Activated T-cell treated with anti-CD3 and anti-CD28 coated beads, Interleukin-2, amount 50 U/mL, for 72 hours (primary cell): ENCODE measurements at places on chromosomes 4 and X. TPM values are rescaled to one million over a fixed set of nuclear protein-coding genes. Genes with fewer than 3 reads are reported as not detected.

- DNase-seq, result no peak
These were observed 141.2 kb upstream of the INTU start for GRCh38 chr4:127491571-127491970.

GRCh38 chrX:95057341-95057740 lies 1383.3 kb downstream of the FAM133A start:
- DNase-seq, result no peak

DNA sequence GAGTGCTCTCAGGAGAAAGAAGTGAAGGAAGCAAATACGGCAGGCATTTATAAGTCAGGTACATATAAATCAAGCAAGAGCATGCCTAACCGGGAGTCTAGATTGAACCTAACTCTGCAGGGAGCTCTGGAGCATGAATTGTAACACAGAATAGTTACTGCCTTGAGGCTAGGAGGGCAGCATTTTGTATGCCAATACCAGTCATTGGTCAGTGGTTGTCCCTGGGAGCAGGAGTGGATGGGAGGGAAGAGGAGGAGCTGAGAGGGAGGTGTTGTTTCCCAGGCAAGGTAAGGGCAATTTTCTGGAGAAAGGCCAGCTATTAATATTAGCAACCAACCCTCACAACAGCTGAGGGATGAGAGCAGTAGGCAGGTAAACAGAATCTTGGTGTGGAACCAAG lies 224.7 kb upstream of the DCAF8L1 start:
- DNase-seq, result no peak

- DNase-seq, result no peak
These were observed 94.2 kb upstream of the CENPE start for GRCh38 chr4:103292373-103292772.

DNA sequence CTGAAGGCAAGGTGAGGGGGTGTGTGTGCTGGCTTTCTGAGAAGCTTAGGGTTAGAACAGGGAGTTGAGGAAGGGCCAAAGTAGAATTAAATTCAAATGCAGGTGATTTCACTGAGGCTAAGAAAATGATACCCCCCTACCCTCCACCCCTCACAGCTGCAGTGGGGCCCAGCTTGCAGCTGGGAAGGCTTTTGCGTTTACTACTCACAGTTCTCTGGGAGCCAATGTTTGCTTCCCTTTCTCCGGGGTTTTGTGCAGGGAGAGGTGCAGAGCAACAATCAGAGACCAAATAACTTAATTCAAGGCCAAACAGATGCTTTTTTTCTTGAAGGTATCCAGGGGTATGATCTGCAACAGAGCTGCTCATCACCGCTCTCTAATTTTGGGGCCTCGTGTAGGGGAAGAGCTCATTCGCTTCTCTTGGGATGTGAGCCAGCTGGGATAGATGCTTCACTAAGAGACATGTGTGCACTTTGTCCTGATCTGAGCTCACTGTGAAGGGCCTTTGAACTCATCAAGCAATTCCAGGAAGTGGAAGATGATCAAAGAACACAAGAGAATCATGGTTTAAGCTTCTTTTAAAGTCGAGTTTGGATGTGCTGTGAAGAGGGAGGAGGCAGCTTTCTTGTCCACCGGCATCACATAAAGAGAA lies 122.7 kb upstream of the C1GALT1C1 start:
- DNase-seq, result no peak

- DNase-seq, result no peak
These were observed 384.2 kb downstream of the SH3BGRL start for GRCh38 chrX:81586096-81586495.

The SPANXD gene
- total RNA-seq, result not detected

The MXRA5 gene
- total RNA-seq, result not detected

The PLS3 gene
- total RNA-seq, result 1.3 TPM

The TCEAL2 gene
- 0.53 TPM for total RNA-seq

The IL13RA1 gene
- total RNA-seq, result 1.1 TPM

The SYTL4 gene
- not detected for total RNA-seq
